ENCODE measurements at places on chromosomes 5 and 9.

DNA sequence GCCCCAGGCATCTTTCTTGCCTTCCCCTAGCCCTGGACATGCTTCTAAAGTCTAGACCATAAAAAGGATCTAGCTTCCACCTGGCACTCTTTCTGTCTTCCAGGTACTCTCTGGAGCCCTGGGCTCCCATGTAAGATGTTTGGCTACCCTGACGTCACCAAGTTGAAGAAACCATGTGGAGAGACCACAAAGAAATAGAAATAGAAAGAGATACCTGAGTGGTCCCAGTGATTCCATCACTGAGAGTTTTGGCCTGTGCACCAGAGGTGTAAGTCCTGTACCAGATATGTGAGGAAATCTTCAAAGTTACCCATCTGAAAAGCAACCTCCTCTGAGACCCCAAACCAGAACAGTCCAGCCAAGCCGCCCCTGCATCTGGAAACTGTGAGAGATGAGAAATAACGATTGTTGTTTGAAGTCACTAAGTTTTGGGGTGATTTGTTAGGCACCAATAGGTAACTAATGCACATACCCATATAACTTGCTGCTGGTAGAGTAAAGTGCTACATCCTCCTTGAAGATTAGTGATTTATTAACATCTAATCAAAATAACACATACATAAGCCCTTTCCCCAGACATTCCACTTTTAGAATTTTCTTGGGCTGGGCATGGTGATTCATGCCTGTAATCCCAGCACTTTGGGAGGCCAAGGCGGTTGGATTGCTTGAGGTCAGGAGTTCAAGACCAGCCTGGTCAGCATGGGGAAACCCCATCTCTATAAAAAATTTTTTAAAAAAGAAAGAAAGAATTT lies 85.7 kb upstream of the LHFPL2 start:
- no peak for DNase-seq

- no peak for DNase-seq
Observed at GRCh38 chr5:176497852-176498251, 39.4 kb downstream of the RNF44 start.

GRCh38 chr5:150542933-150543445 lies 35.1 kb downstream of the NDST1 start:
- no peak for DNase-seq

GRCh38 chr5:34978681-34979080 lies 49.3 kb downstream of the DNAJC21 start:
- DNase-seq = no peak

- no peak for DNase-seq
Observed at GRCh38 chr9:36949466-36949865, 84.6 kb downstream of the PAX5 start.

GRCh38 chr5:54799645-54800044 lies 185.7 kb downstream of the ESM1 start:
- DNase-seq = no peak

GRCh38 chr5:72326306-72326649 lies 6.1 kb downstream of the PTCD2 start:
- DNase-seq = no peak

DNA sequence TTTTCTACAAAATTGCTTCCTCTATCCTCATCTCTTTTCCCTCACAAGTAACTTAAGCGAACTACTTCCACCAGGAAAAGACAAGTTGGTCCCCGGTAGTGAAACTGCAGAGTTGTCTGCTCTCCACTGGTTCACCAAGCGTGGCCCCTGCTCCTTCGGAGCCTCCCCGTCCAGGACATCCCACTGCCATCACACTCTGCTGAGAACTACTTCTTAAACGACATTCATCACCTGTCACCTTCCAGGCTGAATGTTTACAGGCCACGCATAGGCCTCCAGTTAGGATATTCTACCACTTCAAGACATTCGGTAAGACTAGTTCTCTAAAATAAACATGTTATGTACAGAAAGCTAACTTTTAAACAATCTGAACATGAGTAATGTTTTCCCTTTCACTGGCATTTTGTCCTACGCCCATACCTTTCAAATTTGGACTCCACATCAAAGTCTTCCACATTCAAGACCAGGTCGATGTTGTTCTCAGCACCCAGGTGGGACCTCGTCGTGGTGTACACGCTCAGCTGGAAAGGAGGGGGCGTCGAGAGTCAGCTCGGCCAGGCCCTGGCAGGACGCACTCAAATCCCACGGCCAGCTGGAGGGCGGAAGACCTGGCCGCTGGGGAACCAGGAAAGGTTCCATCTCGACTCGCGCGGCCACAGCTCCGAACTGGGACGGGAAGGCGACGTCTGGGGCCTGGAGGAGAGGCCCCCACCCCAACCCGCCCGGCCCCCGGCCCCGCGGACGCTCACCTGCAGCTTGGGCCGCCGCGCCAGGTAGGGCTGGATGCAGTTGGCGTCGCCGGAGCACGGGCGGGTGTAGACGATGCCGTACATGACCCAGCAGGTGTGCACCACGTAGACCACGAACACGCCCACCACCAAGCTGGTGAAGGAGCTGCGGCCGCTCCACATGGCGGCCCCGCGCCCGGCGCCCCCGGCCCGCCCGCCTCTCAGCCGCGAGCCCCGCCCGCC lies 683 bp downstream of the CLPTM1L start:
- no peak for DNase-seq

DNA sequence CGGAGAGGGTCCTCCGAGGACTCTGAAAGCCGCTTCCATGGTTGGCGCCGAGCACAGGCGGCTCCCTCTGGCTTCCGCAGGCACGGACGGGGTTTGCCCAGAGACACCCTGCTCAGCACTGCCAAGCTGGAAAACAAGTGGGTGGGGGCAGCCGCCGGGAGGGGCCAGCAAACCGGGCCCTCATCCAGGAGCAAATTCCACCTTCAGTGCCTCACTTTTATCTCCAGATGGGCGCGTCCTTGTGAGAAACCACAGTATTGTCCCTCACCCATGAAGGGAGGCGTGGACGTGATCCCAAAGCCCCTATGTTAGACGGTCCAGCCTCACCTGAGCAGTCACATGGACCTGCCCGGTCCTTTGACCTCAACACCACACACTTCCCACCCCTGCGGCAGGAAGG lies 29.0 kb downstream of the MED10 start:
- DNase-seq = no peak

GRCh38 chr9:124818431-124819281 lies 34.6 kb upstream of the WDR38 start:
- no peak for DNase-seq

DNA sequence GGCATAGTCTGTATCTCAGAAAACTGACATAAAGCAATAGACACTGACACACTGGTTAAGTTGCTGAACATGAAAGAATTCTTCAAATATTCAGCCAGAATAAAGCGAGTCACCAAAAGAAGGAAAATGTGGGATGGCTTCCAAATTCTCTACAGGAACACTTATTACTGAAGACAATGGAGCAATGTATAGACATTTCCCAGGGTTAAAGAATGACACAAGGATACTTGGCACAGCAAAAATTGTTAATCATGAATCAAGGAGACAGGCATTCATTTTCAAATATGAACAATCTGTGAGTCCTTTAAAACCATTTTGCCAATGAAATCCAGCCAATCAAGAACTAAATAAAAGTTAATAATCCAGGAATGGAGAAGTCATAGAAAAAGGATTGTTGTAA lies 92.5 kb downstream of the MTX3 start:
- no peak for DNase-seq

- no peak for DNase-seq
Observed at GRCh38 chr9:98523231-98523901, 185.4 kb downstream of the GABBR2 start.

DNA sequence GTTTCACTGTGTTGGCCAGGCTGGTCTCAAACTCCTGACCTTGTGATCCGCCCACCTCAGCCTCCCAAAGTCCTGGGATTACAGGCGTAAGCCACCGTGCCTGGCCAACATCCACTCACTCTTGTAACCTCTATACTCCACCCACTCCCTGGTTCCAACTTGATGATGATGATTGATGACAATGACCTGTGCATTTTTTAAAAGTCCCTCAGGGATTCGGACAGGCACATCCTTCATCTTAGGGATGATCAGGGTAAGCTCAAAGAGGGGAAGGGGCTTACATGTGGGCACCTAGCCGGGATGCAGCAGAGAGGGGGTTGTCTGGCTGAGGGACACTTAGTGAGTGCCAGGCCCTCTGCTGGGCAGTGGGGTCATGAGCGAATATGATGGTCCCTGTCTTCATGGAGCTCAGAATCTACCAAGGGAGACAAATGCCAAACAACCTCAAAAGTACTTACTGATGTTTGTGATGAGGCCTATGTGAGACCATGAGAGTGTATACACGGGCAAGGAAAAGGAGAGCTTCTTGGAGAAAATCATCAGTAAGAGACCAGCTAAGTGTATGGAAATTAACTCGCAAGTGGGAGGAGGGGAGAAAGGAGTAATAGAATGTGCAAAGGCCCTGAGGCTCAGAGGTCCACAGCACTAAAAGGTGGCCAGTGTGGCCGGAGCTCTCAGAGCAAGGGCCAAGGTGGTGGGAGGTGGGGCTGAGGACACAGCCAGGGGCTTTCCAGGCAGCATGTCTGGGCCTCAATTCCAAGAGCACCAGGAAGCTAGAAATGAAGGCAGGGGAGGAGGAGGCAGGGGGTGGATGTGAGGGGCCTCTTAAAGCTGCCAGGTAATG lies 27.4 kb downstream of the LHX2 start:
- DNase-seq = no peak

DNA sequence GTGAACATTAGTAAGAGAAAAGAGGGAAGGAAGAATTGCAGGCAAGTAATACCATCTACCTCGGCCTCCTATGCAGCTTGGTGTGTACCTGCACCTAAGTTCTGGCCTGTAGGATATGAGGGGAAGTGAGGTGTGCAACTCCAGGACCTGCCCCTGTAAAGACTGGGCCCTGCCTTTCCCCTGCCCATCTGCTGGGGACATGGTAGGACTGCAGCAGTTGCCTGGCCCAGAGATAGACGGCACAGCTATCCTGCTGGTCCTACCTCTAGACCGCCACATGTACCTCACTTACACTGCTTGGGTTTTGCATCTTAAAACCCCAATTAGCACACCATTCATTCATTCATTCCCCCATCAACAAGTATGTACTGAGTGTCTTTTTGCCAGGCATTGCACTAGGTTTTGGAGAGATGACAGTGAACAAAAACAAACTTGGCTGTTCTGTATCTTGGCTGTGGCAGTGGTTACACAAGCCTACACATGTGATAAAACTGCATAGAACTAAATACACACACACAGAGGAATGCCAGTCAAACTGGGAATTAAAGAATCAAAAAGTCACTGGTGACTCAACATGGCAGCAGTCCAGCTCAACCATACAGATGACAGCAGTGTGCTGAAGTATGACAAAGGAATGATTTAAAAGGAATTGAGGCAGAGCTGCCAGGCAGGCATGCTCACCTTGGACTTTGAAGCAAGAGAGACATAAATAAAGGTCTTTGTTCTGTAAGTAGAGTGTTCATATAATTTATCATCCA lies 23.3 kb upstream of the MGAT1 start:
- DNase-seq = no peak

GRCh38 chr5:179467441-179467840 lies 82.9 kb upstream of the RUFY1 start:
- no peak for DNase-seq

DNA sequence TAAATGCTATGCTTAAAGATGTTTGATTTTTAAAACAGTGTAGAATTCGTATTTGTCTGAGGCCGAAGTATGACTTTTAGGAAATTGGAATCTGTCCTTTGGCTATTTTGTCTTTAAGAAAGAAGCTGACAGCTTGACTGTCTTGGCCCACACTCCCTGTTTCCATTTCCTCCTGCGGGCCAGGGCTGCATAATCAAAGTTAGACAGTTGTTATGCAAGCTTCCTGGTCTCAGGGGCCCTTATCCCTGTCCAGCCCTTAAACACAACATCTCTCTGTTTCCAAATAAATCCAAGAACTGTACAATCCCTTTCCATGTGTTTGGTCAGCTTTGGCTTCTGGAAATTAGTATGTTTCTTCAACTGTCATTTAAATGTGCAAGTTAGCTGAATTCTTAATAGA lies 54.6 kb upstream of the ECM2 start:
- DNase-seq = no peak

DNA sequence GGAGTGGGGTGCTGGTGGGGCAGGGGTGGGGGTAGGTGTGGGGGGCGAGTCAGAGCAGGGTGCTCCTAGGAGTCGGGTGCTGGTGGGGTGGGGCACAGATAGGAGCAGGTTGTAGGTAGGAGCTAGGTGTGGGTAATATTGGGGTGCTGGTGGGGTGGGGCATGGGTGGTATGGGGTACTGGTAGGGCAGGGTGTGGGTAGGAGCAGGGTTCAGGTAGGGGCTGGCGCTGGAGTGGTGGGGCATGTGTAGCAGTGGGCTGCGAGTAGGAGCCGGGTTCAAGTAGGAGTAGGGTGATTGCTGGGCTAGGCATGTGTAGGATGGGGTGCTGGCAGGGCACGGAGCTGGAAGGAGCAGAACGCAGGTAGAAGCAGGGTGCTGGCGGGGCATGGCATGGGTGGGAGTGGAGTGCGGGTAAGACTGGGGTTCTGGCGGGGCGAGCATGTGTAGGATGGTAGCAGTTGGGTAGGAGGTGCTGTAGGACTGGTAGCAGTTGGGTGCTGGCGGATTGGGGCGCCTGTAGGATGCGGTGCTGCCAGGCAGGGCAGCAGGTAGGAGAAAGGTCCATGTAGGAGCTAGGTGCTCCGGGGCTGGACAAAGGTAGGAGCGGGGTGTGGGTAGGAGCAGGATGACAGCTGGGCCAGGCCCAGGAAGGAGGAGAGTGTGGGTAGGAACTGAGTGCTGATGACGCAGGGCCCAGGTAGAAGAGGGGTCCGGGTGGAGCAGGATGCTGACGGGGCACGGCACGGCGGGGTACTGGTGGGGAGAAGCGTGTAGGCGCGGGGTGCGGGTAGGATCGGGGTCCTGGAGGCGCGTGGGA lies 105.5 kb upstream of the SIMC1 start:
- no peak for DNase-seq

GRCh38 chr9:135533674-135534073 lies 12.3 kb upstream of the OBP2A start:
- no peak for DNase-seq

- DNase-seq = no peak
Observed at GRCh38 chr9:32832346-32832745, 49.0 kb downstream of the TMEM215 start.

DNA sequence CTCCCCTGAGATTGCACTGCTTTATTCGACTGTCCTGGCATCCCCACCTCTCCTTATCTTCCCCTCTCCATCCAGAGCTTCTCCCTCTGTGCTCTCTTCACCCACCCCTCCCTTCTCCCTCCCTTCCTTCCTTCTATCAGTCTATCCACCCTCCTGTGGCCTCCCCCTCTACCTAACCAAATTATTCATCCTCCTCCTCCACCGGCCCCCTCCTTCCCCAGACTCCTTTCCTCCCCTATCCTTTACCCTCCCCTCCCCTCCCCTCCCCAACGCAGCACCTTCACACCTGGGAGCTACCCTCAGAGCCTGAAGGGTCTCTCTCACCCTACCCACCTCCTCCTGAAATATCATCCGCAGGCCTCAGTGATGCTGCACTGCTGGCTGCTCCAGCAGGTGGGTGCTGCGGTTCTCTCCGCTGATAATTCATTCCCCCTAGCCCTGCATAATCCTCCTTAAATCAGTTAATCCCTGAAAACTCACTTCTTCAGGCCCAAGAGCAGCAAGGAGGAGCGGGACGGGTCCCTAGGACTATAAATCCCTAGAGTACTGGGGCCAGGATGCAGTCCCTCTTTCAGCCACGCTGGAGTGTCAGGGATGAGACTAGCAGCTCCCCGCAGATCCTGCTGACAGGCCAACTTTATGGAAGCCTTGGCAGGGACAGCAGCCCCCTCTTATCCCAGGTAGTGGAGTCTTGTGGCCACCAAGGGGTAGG lies 97.8 kb downstream of the PCDH1 start:
- DNase-seq = no peak

Data from CD4-positive, alpha-beta T cell treated with Interleukin-17A for 1 hour (primary cell).